Cortex of kidney (tissue), 1 donor: ENCODE measurements at places on chromosomes 13 and 19.

- DNase-seq, result no peak
Measured at GRCh38 chr19:47614559-47614958, 5.6 kb downstream of the BICRA start.

- DNase-seq, result no peak
Measured at GRCh38 chr13:50757008-50757407, 86.5 kb downstream of the DLEU7 start.

GRCh38 chr19:39474139-39474620 is 6.5 kb upstream of the TIMM50 start:
- DNase-seq, result no peak

GRCh38 chr19:45125975-45126493 is 33.1 kb downstream of the PPP1R37 start:
- no peak for DNase-seq

- DNase-seq, result no peak
Measured at GRCh38 chr19:39321117-39321831, 611 bp upstream of the LRFN1 start.

DNA sequence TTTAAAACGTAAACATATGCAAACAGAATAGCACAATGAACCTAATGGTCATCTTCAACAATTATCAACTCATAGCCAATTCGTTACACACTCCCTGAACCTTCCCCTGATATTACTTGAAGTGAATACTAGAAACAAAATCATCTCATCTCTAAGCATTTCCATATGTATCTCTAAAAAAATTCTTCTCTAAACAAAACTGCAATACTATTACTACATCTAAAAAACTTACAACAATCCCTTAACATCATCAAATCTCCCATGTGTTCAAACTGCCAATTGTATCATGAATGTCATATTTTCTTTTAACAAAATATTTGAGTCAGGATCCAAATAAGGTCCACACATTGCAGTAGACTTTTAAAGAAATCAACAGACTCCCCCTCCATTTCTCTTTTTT is 61.4 kb downstream of the FRY start:
- no peak for DNase-seq

DNA sequence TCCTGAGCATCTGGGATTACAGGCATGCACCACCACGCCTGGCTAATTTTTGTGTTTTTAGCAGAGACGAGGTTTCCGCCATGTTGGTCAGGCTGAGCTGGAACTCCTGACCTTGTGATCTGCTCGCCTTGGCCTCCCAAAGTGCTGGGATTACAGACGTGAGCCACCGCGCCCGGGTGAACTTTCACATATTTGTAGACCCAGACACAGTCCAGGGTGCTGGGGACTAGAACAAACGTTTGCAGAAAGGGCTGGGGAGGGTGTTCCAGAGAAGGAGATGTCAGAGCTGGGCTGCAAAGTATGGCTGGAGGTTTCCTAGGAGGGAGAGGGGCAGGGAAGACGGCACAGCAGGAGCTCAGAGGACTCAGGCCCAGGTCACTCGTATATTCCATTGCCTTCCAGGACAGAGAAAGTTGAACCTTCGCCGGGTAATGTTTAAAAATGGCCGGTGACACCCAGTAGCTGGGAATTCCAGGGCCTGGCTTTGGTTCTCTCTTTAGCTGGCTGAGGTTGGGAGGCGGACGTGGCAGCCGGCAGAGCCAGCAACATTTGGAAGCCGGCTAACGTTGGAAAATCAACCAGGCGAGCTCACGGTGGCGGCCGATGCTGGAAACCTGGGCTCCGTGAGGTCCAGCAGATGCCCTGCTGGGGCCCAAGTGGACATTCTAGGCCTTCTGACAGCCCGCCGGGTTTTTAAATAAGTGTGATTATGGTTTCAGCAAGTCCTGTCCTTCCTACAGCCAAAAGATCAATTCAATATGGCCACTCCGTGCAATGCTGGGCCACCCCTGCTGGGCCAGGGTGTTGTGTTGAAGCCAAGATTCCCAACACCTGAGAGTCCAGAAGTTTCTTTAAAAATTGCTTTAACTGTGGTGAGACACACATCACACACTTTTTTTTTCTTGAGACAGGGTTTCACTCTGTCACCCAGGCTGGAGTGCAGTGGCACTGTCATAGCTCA is 41.5 kb downstream of the NFIC start:
- no peak for DNase-seq

DNA sequence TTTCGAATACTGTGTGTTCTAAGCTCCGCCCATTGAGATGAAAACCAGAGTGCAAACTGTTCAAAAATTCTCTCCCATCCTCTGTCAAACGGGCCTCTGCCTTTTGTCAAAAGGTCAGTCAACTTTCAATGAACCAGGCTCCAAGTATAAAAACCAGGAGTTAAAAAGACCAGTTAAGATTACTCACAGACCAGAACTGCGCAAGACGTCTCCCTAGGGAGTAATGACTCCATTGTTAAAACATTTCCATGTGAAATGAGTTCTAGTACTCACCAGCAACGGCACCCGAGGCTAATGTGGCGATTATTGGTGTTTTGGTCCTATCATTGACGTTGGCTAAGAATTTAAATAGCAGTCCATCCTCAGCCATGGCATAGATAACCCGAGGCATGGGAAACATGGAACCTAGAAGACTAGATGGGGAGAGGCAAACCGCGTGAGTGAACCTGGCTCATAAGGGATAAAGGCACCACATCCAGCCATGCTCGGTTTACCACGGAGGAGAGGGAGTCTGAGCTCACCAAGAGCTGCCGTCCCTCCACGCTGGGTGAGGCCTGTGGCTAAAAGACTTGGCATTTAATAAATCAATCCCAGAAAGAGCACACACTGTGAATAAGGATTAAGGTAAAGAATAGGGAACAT is 73.3 kb downstream of the SLC7A1 start:
- no peak for DNase-seq
